MCF 10A (cell line): ENCODE measurements at places on chromosomes 5 and 9. TPM values are rescaled to one million over a fixed set of nuclear protein-coding genes. Genes with fewer than 3 reads are reported as not detected.

Gene GZMA
- not detected in 2 replicates for total RNA-seq

Gene THG1L
- total RNA-seq = 21.1 and 29.9 TPM in 2 replicates

Gene SLC6A3
- not detected in 2 replicates for total RNA-seq

Gene NXNL2
- 0.49 and 0.66 TPM in 2 replicates for total RNA-seq

Gene PTGDS
- total RNA-seq = 1.1 and 1.8 TPM in 2 replicates

Gene ADGRD2
- not detected in 2 replicates for total RNA-seq

Gene IFNE
- total RNA-seq = 2.1 and 2.4 TPM in 2 replicates

Gene PLPP7
- not detected in 2 replicates for total RNA-seq

Gene PCDHGA8
- 0.28 and 0.56 TPM in 2 replicates for total RNA-seq

Gene LTC4S
- 2.1 and 2.2 TPM in 2 replicates for total RNA-seq

Gene PTGER4
- 1.1 and 2.5 TPM in 2 replicates for total RNA-seq

Gene F2RL1
- total RNA-seq = 30.7 and 34.9 TPM in 2 replicates

Gene SPINK6
- total RNA-seq = 0.56 and 1.9 TPM in 2 replicates

Gene BAAT
- total RNA-seq = 0.14 and 0.15 TPM in 2 replicates

Gene PCDHGA1
- 0.20 and 0.35 TPM in 2 replicates for total RNA-seq

Gene MOCS2
- 31.4 and 43.0 TPM in 2 replicates for total RNA-seq

Gene AGXT2
- total RNA-seq = not detected in 2 replicates

Gene CCNI2
- total RNA-seq = 0.12 and 0.16 TPM in 2 replicates

Gene RAPGEF6
- 20.5 and 23.4 TPM in 2 replicates for total RNA-seq

Gene JAKMIP2
- not detected in 2 replicates for total RNA-seq

Gene CNTNAP3B
- total RNA-seq = 8.2 and 8.4 TPM in 2 replicates

Gene IRX4
- 41.2 and 44.7 TPM in 2 replicates for total RNA-seq

Gene ZDHHC11B
- 0.17 TPM in 1 of 2 replicates, not detected in the other for total RNA-seq

Gene SLC6A19
- not detected in 2 replicates for total RNA-seq

Gene SAPCD2
- 5.7 and 15.7 TPM in 2 replicates for total RNA-seq

Gene EQTN
- not detected in 2 replicates for total RNA-seq

Gene SPINK1
- total RNA-seq = 1.5 and 4.0 TPM in 2 replicates

Gene CDC25C
- 10.8 and 12.2 TPM in 2 replicates for total RNA-seq

Gene LHX6
- total RNA-seq = 0.26 TPM in 1 of 2 replicates, not detected in the other

Gene PDE6A
- 0.22 and 0.42 TPM in 2 replicates for total RNA-seq

Gene ENTREP1
- total RNA-seq = 0.35 and 0.74 TPM in 2 replicates

Gene DBH
- not detected in 2 replicates for total RNA-seq

Gene FOXI1
- total RNA-seq = not detected in 2 replicates

Gene ANKRD31
- 0.28 and 0.56 TPM in 2 replicates for total RNA-seq

Gene ZNF483
- 1.3 and 2.4 TPM in 2 replicates for total RNA-seq

Gene PCDHA1
- 0.07 TPM in 1 of 2 replicates, not detected in the other for total RNA-seq

Gene PROB1
- 2.3 and 3.1 TPM in 2 replicates for total RNA-seq

Gene PTGR1
- 27.4 and 27.8 TPM in 2 replicates for total RNA-seq

Gene GRK6
- 45.2 and 52.0 TPM in 2 replicates for total RNA-seq

Gene GKAP1
- 4.5 and 5.8 TPM in 2 replicates for total RNA-seq

Gene NR6A1
- total RNA-seq = 0.91 and 2.0 TPM in 2 replicates

Gene ANKS6
- total RNA-seq = 21.2 and 21.8 TPM in 2 replicates

Gene PCDHA4
- total RNA-seq = 0.16 and 0.49 TPM in 2 replicates

Gene ARSI
- total RNA-seq = 0.19 and 0.25 TPM in 2 replicates

Gene PLPPR1
- total RNA-seq = not detected in 2 replicates

Gene GABBR2
- not detected in 2 replicates for total RNA-seq

Gene C1QTNF2
- not detected in 2 replicates for total RNA-seq

Gene KCNT1
- total RNA-seq = not detected in 2 replicates
